ENCODE measurements at places on chromosomes 6 and 20.
A peak's percentile ranks its signal among the peaks of the same experiment; 100 is the strongest.

DNA sequence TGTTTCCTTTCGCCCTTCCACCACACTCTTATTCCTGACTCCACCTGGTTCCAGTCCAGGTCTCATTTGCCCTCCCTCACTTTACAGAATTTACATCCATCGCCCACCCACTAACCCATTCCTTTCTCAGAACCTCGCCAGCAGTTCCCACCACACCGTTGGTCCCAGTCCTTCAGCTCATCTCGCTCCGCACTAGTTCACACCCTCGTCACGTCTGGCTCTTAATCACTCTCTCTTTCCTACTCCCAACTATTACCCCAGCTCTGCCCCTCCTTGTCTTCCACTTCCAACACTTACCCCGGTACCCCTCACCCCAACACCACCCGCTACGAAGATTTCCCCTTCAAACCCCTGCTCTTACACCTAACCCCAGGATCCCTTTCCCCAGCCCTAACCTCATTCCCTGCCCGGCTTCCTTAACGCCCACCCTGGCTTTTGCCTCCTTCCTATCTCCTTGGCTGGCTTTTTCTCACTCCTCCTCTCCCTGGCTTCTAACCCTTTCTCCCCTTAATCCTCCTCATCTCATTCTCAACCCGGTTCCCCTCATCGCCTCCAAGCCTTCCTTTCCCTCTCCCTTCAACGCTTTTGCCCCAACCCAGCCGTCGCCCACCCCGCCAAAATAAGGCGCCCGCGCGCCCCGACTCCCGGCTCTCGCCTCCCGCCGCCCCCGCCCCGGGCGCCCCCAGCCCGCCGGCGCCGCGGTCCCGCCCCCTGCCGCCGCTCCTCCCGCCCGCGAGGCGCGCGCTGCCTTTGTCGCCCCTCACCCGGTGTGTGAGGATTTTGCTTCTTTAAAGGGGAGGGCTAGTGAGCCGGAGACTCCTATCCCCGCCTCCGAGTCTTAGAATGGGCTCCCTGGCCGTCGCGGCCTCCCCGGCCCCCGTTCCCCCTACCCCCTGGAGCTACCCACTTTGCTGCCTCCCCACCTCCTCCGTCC is 542 bp downstream of the USP49 start:
- H3K36me3 ChIP-seq, result no peaks in the 10 kb centered on the region
- peak overlapping the region; percentile 63 for H3K4me3 ChIP-seq
- no peak overlapping the region for H3K27ac ChIP-seq
- no peak for DNase-seq
- H3K4me1 ChIP-seq, result peaks cover 12% of the 10 kb centered on the region
- no peaks in the 10 kb centered on the region for H3K27me3 ChIP-seq

GRCh38 chr20:1204113-1204512 is 859 bp downstream of the C20orf202 start:
- 0 out of 2 replicates have a peak, but pooled peaks cover 12% of the 10 kb centered on the region for H3K27me3 ChIP-seq
- DNase-seq, result peak; percentile 16
- no peaks in the 10 kb centered on the region for H3K36me3 ChIP-seq

DNA sequence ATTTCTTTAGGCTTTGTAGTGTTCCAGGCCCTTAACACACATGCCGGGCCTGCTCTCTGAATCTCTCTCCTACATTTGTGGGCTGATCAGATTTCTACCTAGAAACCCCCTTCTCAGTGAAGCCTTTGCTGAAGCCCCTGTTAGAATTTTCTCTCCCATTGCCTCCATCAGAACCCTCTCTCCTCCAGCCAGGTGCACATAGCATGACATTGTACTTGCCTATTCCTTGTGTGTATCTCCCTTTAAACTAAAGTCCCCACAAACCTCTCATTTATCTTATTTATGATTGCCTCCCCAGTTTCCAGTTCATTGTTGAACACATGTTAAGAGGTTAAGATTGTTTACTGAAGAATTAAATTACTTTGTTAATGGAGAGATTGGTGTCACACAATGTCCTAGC is 325.5 kb upstream of the CITED2 start:
- H3K4me3 ChIP-seq, result no peak overlapping the region
- H3K36me3 ChIP-seq, result no peaks in the 10 kb centered on the region
- DNase-seq, result no peak
- no peaks in the 10 kb centered on the region for H3K27me3 ChIP-seq
- H3K27ac ChIP-seq, result no peak overlapping the region
- H3K4me1 ChIP-seq, result no peaks in the 10 kb centered on the region

DNA sequence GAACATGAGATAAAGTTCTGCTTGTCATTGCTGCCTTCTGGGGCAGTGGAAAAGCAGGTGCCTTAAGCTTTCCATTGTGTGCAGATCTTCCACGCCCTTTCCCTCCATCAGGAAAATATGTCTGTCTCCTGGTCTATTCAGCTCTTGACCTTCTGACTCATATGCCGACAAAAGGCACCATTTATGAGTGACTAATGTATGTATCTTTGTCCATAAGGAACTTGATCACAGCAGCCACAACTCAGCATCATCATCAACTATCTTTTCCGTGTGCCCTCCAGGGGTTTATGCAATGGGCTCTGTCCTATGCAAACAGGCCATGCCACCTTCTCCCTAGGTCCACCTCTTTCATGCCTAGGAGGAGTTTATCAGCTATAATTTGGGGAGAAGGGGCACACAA is 102.7 kb upstream of the QKI start:
- H3K27me3 ChIP-seq, result no peaks in the 10 kb centered on the region
- DNase-seq, result no peak
- H3K4me3 ChIP-seq, result no peak overlapping the region
- H3K27ac ChIP-seq, result no peak overlapping the region

DNA sequence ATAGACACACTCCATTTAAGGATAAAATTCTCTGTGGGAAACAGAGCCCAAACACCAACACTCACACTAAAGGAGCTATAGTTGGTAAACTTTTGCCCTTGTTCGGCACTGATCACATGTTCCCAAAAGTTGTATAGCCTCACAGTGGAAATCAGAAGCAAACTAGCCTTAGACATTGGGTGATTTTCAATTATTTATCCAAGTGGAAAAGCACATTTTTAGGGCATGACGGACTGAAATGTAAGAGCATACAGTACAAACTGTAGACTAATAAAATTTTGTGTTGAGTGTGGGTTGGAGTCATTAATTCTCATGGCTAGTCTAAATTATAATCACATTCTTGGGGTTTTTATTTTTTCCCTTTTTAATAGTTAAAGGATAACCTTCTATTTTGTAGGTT is 202.4 kb downstream of the MOXD1 start:
- H3K27ac ChIP-seq, result peak overlapping the region; percentile 56
- no peaks in the 10 kb centered on the region for H3K36me3 ChIP-seq

DNA sequence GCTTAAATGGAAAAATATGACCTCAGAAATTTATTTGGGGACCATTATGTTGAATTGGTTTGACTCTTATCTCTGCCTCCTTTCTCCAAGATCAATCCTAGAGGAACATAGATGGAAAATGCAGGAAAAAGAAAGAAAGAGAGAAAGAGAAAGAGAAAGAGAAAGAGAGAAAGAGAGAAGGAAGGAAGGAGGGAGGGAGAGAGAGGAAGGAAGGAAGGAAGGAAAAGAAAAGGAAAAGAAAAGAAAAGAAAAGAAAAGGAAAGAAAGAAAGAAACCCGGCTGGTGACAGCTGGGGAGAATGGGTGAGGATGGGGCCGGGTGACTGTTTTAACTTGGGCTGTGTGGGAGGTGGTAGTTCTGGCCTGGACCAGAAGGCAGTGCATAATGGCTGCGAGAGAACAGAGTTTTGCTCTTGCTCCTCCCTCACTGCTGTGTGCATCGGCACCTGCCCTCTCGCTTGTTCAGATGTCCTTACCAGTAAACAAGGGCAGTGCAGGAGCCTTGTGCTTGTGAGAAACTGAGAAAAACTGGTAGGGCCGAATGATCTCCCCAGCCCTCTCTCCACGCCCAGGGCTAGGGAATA is 24.7 kb downstream of the GLO1 start:
- no peaks in the 10 kb centered on the region for H3K27me3 ChIP-seq
- H3K36me3 ChIP-seq, result peaks cover 59% of the 10 kb centered on the region
- H3K4me3 ChIP-seq, result no peak overlapping the region

GRCh38 chr6:143136647-143137046 is 76.0 kb downstream of the AIG1 start:
- H3K27ac ChIP-seq, result no peak overlapping the region
- DNase-seq, result no peak
- peaks cover 8% of the 10 kb centered on the region for H3K4me1 ChIP-seq
- H3K4me3 ChIP-seq, result no peak overlapping the region

GRCh38 chr20:1061484-1062221 is 56.7 kb upstream of the PSMF1 start:
- no peaks in the 10 kb centered on the region for H3K4me1 ChIP-seq
- no peaks in the 10 kb centered on the region for H3K36me3 ChIP-seq
- H3K4me3 ChIP-seq, result no peak overlapping the region
- H3K27ac ChIP-seq, result no peak overlapping the region
- no peaks in the 10 kb centered on the region for H3K27me3 ChIP-seq

- H3K4me3 ChIP-seq, result no peak overlapping the region
- no peak overlapping the region for H3K27ac ChIP-seq
- H3K36me3 ChIP-seq, result no peaks in the 10 kb centered on the region
- H3K4me1 ChIP-seq, result no peaks in the 10 kb centered on the region
Measured at GRCh38 chr6:131125431-131125830, 9.8 kb upstream of the AKAP7 start.

DNA sequence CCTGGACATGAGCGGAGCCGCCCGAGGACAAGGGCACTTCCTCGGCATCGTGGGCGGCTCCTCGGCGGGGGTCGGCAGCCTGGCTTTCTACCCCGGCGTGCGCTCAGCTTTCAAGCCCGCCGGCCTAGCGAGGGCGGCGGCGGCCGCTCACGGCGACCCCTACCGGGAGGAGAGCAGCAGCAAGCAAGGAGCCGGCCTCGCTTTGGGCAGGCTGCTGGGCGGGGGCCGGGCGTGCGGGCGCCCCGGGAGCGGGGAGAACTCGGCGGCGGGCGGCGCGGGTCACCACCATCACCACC is 6.7 kb downstream of the PRDM13 start:
- H3K27ac ChIP-seq, result no peak overlapping the region
- H3K36me3 ChIP-seq, result no peaks in the 10 kb centered on the region
- peaks cover 18% of the 10 kb centered on the region for H3K4me1 ChIP-seq
- H3K4me3 ChIP-seq, result peak overlapping the region; percentile 25
- peaks cover 97% of the 10 kb centered on the region for H3K27me3 ChIP-seq

- H3K27me3 ChIP-seq, result no peaks in the 10 kb centered on the region
- H3K4me3 ChIP-seq, result no peak overlapping the region
- DNase-seq, result no peak
- H3K4me1 ChIP-seq, result no peaks in the 10 kb centered on the region
- no peak overlapping the region for H3K27ac ChIP-seq
Measured at GRCh38 chr20:40441771-40442170, 247.3 kb downstream of the MAFB start.

DNA sequence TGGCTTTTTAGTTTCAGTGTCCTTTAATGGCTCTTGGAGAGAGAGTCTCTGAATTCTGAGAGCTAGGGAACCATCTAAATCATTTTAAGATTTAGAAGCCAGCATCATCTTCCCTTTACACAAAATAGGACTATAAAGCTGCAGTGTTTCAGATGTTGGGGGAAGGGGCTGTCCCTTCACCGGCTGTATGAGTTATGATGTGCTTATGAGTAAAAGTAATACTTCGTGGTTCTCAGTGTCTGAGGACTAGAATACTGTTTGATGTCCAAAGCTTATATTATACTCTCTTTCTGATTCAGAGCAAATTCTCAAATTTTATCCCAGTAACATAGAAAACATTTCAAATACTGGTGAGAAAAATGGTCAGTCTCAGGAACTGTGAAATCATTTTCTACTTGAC is 63.5 kb upstream of the FAM8A1 start:
- no peak overlapping the region for H3K27ac ChIP-seq
- H3K4me1 ChIP-seq, result no peaks in the 10 kb centered on the region
- no peak overlapping the region for H3K4me3 ChIP-seq
- H3K36me3 ChIP-seq, result peaks cover 64% of the 10 kb centered on the region
- no peak for DNase-seq

DNA sequence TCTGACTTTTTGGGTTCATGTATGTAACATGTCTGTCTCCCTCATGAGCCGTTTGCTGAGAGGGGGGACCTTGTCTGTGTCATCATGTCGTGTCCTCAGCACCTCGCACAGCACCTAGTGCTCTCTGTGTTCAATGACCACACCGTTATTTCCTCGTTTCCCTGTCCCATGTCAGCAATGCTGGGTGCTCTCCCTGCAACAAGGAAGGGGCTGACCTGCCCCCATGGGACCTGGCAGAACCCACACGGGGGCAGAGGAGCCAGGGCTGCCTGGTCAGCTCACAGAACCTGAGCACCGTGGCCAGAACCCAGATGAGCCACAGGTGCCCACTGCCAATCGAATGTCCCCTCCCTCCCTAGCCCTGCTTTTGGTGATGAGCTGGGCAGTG is 7.3 kb downstream of the ADA start:
- H3K27me3 ChIP-seq, result no peaks in the 10 kb centered on the region
- H3K4me1 ChIP-seq, result peaks cover 42% of the 10 kb centered on the region
- no peak for DNase-seq
- no peak overlapping the region for H3K4me3 ChIP-seq

DNA sequence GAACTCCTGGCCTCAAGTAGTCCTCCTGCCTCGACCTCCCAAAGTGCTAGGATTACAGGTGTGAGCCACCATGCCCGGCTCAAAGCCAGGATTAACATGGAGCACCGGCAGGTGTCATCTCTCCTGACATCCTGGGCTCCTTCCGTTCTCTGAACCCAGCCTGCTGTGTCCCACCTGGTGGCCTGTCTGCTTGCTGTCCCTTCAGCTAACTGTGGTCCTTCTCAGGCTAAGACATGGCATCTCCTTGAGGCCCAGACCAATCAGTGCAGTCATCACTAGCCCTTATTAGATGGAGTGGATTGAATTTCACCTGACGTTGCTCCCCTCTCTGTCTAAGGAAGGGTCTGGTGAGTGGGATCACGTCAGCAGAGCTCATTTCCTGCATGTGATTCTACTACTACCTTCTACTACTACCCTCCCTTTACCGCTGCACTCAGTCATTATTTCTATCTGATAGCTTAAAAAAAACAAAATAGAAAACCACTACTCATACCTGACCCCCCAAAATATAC is 28.0 kb upstream of the SYNJ2 start:
- H3K4me1 ChIP-seq, result no peaks in the 10 kb centered on the region
- no peak for DNase-seq
- no peaks in the 10 kb centered on the region for H3K27me3 ChIP-seq
- H3K36me3 ChIP-seq, result no peaks in the 10 kb centered on the region
- H3K27ac ChIP-seq, result no peak overlapping the region
- H3K4me3 ChIP-seq, result no peak overlapping the region

- no peak overlapping the region for H3K27ac ChIP-seq
- no peak overlapping the region for H3K4me3 ChIP-seq
- no peaks in the 10 kb centered on the region for H3K4me1 ChIP-seq
- no peak for DNase-seq
- no peaks in the 10 kb centered on the region for H3K27me3 ChIP-seq
Measured at GRCh38 chr6:137941995-137942394, 74.9 kb downstream of the TNFAIP3 start.

DNA sequence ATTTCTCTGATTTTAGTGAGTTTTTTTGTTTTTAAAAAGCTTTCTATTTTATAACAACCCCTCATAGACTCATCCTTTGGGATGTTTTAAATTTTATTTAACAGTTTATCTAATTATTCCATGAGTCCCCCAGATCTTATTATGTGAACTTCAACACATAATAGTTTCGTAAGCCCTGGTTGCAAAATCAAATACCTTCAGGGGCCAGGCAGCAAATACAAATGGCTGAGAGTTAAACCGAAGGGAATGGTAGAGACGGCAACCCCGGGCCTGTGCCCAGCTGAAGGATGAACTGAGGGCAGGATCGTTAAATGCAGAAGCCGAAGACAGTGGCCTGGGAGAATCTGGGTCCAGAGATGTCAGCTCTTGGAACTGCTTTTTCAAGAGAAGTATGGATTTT is 88.4 kb downstream of the RTN4IP1 start:
- DNase-seq, result no peak
- H3K4me1 ChIP-seq, result peaks cover 1% of the 10 kb centered on the region
- peaks cover 5% of the 10 kb centered on the region for H3K36me3 ChIP-seq
